H1 (cell line): ENCODE measurements at places on chromosomes 4 and X.

DNA sequence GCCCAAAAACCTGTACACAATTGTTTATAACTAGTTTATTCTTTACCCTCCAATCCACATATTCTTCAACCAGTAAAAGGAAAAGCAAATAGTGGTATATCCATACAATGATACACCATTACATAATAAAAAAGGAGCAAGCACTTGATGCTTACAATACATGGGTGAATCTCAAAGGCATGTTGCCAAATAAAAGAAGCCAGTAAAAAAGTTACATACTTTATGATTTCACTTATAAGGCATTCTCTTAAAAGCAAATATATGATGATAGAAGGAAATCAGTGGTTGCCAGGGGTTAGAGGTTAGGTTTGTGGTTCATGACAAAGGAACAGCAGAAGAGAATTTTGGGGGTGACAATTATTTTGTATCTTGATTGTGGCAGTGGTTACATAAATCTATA lies 896.1 kb upstream of the LCORL start:
- no peak for DNase-seq

DNA sequence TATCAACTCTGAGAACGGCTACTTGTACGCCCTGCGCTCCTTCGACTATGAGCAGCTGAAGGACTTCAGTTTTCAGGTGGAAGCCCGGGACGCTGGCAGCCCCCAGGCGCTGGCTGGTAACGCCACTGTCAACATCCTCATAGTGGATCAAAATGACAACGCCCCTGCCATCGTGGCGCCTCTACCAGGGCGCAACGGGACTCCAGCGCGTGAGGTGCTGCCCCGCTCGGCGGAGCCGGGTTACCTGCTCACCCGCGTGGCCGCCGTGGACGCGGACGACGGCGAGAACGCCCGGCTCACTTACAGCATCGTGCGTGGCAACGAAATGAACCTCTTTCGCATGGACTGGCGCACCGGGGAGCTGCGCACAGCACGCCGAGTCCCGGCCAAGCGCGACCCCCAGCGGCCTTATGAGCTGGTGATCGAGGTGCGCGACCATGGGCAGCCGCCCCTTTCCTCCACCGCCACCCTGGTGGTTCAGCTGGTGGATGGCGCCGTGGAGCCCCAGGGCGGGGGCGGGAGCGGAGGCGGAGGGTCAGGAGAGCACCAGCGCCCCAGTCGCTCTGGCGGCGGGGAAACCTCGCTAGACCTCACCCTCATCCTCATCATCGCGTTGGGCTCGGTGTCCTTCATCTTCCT lies 2.7 kb downstream of the PCDH10 start:
- peak; percentile 76 for DNase-seq

- no peak for DNase-seq
Measured at GRCh38 chr4:88005946-88006345, 1.5 kb upstream of the PKD2 start.

DNA sequence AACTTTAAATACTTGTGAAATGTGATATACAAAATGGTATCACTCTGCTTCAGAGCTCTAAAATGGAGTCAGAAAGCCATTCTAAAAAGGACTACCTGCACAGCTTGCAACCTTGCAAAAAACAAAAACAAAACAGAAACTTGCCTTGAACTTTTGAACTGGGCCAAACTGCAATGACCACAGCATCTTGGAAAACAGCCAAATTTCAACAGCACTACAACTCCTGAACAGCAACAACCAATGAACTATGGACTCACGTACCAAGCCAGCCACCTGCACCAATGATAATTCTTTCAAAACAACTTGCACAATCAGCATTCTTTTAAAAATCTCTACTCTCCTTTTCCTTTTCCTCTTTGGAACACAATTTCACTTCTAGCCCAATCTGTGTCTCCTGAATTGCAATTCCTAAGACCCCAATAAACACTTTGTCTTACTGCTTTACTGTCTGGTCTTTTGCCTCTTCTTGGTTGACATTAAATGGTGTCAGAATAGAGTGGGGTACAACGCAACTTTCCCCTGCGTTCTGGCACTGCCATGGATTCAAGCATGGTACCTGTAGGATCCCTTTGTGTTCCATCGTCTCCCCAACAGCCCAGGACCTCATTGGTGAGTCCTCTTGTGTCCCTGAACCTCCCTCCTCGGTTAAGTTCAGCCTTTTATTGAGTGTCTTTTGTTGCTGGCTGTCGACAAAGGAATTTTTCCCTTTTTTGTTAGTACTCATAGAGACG lies 35.7 kb upstream of the FMR1 start:
- DNase-seq: no peak
